ENCODE measurements at places on chromosomes 1 and 21.

DNA sequence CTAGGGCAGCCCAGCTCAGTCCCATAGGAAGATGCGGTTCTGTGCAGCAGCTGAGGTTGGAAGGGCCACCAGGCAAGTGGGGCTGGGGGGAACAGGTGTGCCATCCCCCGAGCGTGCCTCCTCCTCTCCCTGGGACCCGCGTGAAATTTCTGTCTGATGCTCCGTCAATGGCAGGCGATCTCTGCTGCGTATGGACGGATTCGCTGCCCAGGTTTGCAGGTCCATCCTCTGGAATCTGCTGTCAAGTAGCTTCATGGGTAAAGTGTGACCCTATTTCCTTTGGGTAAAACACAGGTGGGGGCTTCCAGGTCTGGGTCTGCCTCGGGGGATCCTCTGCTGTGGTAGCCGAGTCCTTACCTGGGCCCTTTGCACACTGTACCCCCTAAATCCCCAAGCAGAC, 114.6 kb upstream of the ARHGEF16 start:
- no peak for DNase-seq

GRCh38 chr1:100835866-100836842, 58.5 kb downstream of the EXTL2 start:
- no peak for DNase-seq

DNA sequence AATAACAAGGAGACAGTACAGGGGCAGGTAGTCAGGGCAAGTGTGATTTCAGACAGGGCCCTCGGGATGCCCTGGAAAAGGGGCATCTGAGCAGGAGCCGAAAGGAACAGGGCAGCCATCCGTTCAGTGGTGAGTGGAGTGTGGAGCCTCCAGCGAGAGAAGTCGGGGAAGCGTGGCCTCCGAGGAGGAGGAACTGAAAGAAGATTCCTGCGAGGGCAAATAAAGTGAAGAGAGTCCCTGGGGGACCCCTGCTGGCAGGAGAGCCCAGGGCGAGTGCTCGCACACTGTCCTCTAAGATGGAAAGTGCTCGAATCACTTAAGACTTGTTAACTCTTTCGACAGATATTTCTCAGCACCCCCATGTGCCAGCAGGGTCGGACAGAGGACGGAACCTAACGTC, 3.5 kb upstream of the UTS2 start:
- DNase-seq = no peak

DNA sequence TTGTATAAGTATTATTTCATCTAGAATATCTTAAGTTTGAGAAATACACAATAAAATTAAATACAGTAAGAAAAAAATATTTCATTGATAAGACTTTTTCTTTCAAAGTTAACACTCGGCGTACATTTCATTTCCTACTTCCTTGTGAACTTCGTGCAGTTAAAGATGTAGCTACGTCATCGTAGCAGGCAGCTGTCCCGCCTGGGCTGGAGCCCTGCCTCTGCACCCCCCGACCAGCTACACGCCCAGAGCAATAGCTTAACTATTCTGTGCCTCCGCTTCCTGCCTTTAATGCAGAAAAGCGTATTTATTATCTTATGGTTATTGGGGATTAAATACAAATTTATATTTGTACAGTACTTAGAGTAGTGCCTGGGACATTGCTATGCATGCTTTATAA, 53.5 kb downstream of the CLSTN1 start:
- DNase-seq = no peak

DNA sequence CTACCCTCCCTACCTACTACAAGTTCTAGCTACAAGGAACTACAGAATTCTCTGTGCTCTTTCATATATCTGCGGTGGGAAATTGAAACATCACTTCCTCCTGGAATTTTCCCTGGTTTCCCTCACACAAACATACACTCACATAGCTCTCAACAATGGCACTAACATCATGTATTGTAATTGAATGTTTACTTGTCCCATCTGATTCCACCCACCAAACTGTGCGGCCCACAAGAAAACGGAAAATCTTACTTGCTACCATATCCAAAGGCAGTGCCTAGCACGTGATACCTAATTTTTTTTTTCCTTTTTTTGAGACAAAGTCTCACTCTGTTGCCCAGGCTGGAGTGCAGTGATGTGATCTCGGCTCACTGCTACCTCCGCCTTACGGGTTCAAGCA, 33.9 kb downstream of the NDC1 start:
- no peak for DNase-seq

DNA sequence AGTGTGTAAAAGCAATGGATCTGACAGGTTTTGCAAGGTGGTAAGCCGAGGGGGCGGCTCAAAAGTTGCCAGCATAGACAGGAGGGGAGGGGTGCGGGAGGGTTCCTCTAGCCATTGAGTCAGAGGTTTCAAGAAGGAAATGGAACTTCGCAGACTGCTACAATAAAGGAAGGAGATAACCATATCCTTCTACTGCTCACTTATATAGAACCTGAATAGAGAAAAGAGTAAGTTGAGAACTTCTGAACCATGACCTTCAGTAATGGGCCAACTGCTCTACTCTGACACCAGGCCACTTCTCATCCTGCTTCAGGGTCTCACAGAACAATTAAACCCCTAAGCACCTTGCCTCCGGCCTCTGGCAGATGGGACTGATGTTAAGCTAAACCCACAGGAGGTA, 26.3 kb upstream of the BCAR3 start:
- DNase-seq = peak; percentile 38

DNA sequence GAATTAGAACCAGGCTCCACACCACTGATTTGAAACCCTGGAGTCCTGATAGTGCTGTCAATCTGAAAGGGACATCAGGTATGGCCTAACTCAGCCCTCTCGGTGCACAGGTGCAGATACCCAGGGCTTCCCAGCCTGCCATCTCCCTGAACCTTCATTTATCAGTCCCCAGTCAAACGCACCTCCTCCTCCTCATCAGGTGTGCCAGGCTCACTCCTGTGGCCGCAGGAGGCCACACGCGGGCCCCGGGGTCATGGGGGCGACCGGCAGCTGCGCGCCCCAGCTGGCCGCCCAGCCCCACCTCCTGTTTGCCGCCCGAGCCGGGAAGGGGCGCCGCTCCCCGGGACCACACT, 572 bp downstream of the FUCA1 start:
- no peak for DNase-seq

GRCh38 chr1:66445492-66446181, 88.3 kb upstream of the SGIP1 start:
- peak; percentile 24 for DNase-seq

DNA sequence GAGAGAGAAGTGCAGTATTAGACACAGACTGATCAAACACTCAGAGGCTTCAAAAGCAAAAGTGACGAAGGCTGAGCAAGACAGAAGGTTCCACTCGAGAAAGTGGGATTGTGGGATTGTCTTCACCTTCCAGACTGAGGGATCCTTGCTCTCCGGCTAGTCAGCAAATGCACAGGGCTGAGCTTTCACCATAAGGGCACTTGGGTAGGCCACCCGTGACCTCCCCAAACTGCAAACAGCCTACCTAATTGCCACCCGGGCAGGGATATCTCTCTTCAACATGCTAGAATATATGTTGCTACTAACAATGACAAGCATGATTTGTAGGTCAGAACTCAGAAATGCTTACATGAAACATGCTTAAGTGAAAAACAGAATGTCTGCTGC, 35.3 kb upstream of the RIPK4 start:
- DNase-seq = no peak

DNA sequence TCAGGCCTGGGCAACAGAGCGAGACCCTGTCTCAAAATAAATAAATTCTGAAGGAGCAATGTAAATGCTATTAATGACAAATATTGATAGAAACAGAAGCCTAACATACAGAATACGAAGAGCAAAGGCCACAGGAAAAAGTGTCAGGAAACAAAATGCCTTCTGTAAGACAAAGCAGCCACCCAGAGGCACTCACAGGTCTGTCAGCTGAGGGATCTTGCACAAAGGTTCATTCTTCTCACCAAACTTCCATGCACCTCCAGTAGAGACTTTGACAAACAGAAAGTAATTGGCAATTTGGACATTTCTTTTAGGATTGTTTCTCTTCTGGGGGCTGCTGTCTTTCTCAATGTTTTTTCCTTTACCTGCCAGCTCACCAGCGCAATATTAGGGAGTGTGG, 1.2 kb upstream of the ALDH9A1 start:
- DNase-seq = no peak

GRCh38 chr1:175307160-175307559, 114.6 kb upstream of the KIAA0040 start:
- no peak for DNase-seq

- no peak for DNase-seq
Measured at GRCh38 chr1:178818416-178818815, 52.5 kb downstream of the ANGPTL1 start.

DNA sequence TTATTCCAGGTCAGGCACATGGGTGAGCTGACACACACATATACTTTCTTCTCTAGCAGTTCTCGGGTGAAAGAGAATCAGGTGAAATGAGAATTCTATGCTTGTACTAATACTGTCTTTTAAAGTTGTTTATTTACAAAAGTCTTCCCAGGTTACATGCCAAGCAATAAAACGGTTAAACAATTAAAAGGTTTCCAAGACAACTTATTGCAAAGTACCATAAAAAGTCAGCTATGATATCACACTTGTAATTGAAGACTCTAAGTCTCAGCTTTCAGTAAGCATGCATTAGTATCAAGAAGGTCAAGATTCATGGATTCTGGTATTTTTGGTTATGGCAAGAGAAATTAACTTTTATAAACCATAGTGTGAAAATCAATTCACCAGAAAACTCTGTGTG, 171.4 kb downstream of the PDE4B start:
- no peak for DNase-seq

DNA sequence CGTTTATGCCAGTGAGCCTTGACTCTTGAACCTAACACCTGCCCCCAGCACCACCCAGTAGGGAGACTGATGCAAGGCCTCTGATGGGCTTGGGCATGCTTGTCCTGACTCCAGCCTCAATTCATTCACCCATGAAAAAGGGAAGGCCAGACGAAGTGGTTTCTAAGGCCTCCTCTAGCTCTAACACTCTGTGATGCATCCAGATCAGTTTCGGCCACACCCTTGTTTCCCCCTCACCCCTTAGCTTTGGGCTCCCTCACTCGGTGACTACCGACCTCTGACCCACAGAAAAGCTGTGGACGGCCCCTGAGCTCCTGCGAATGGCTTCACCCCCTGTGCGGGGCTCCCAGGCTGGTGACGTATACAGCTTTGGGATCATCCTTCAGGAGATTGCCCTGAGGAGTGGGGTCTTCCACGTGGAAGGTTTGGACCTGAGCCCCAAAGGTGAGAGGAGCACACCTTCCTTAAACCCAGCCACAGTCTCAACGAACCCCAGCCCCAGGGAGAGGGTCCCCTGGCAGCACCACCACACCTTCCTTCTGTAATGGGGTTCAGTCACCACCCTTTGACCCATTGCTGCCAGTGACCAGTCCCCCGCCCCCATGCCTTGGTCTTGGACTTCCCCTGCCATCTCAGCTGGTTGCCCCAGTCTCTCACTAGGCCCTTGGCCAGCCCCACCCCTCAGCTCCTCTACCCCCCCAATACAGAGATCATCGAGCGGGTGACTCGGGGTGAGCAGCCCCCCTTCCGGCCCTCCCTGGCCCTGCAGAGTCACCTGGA, 9.0 kb downstream of the NPR1 start:
- no peak for DNase-seq

DNA sequence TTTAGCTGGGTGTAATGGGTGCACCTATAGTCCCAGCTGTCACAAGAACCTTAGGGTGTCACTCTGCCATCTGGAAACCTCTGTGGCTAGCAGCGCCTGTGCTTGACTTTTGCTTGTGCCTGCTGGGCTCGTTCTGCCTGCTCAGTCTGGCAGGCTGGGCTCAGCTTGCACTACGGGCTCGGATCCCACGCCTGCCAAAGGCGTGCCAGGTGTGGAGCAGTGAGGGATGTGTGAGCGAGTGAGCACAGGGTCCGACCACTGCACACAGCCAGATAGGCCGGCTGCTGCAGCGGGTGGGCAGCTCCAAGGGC, 2.8 kb upstream of the LSM10 start:
- no peak for DNase-seq

- peak; percentile 15 for DNase-seq
Measured at GRCh38 chr21:31665397-31665796, 5.9 kb downstream of the SOD1 start.

GRCh38 chr1:145982010-145982723, 14.2 kb downstream of the TXNIP start:
- DNase-seq = no peak

- no peak for DNase-seq
Measured at GRCh38 chr1:192604979-192605620, 29.5 kb downstream of the RGS1 start.

GRCh38 chr1:177223359-177223758, 52.6 kb downstream of the BRINP2 start:
- DNase-seq = no peak

DNA sequence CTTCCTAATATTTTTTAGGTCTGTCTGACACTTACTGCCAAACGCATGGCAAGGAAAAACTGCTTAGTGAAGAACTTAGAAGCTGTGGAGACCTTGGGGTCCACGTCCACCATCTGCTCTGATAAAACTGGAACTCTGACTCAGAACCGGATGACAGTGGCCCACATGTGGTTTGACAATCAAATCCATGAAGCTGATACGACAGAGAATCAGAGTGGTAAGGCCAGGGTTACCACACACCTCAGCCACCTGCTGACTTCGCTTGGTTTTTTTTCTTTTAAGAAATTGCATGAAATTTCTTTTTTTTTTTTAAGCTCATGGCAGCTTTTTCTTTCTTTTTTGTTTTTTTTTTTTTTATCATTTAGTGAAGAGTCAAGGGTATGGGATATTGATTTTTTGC, 17.2 kb downstream of the ATP1A1 start:
- no peak for DNase-seq

DNA sequence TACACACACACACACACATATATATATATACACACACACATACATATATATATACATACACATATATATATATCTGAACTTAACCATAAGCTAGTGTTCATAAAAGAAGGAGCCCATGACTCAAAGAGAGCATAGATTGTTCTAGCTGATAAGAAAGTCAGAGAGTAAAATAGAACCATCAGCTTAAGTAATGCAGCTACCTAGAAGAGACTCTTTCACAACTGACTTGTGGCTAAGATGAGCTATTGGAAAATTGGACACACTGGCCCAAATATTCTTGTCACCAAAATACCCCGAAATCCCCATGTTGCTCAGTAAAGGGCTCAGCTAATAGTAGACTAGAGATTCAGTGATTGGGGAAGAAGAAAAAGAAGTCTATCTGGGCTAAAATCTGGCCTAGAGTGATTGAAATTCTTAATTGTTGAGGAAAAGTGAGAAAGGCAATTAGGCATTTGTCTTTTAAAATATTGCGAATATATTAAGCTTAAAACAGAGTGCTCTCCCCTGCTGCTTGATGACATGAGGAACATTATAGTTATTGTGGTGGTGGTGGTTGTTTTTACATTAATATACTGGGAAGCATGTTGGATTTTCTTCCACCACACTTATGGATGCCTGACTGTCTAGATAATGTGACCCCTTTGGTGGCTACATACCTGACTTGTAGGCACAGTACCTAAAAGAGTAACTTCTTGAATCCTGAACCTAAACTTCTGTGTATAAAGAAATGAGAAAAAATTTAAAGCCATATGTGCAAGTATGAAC, 6.3 kb downstream of the SLAMF1 start:
- DNase-seq = no peak

DNA sequence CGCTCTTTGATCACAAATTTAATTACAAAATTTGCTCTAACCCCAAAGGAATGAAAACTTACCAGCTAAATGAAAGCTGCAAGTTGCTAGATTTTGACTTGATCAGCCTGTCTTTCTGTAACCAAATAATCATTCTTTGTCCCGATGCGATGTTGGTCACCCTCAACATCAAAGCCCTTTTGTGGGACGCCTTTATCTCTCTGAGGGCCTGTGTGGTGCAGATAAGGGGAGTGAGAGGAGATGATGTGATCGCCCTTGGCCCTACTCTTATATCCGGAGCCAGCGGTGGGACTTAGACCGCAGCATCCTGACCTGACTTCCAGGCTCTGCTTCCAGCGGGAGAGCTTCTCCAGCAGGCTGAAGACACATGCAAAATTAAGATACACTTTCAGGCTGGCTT, 19.3 kb upstream of the UMODL1 start:
- DNase-seq = no peak

All from stimulated activated CD4-positive, alpha-beta T cell treated with anti-CD3 and anti-CD28 coated beads, Interleukin-15, amount 100 ng/mL, for 48 hours (primary cell).